ENCODE measurements at places on chromosomes 5 and 9. TPM values are rescaled to one million over a fixed set of nuclear protein-coding genes. Genes with fewer than 3 reads are reported as not detected.

Gene PRSS3
- not detected for total RNA-seq

Gene PCDHB13
- total RNA-seq: not detected

Gene EQTN
- total RNA-seq: not detected

Gene SPINK6
- not detected for total RNA-seq

Gene NEUROG1
- total RNA-seq: not detected

Gene OGN
- total RNA-seq: not detected

Gene TEK
- total RNA-seq: not detected

Gene ADGRV1
- total RNA-seq: not detected

Gene ROPN1L
- total RNA-seq: 1.4 TPM

Gene ZNF782
- total RNA-seq: 6.2 TPM

Gene SLIT3
- not detected for total RNA-seq

Gene ARL14EPL
- not detected for total RNA-seq

Gene PTAR1
- total RNA-seq: 68.4 TPM

Gene ADAM19
- 29.0 TPM for total RNA-seq

Gene OR1Q1
- not detected for total RNA-seq

- H3K4me3 ChIP-seq: no peak overlapping the region
- peaks cover 3% of the 10 kb centered on the region for H3K36me3 ChIP-seq
- DNase-seq: no peak
- no peaks in the 10 kb centered on the region for H3K4me1 ChIP-seq
- H3K27me3 ChIP-seq: peaks cover 38% of the 10 kb centered on the region
These were observed 18.6 kb upstream of the NKD2 start for GRCh38 chr5:989961-990530.

- DNase-seq: no peak
- no peaks in the 10 kb centered on the region for H3K36me3 ChIP-seq
- H3K27ac ChIP-seq: no peak overlapping the region
- H3K4me3 ChIP-seq: no peak overlapping the region
- no peaks in the 10 kb centered on the region for H3K27me3 ChIP-seq
These were observed 100.4 kb downstream of the ZNF354C start for GRCh38 chr5:179160584-179160983.

- H3K4me1 ChIP-seq: peaks cover 52% of the 10 kb centered on the region
- no peak overlapping the region for H3K4me3 ChIP-seq
- no peak overlapping the region for H3K27ac ChIP-seq
- no peak for DNase-seq
- H3K36me3 ChIP-seq: peaks cover 51% of the 10 kb centered on the region
These were observed 49.3 kb downstream of the MLLT3 start for GRCh38 chr9:20573023-20573422.

GRCh38 chr5:95035891-95036685 is 248.8 kb downstream of the MCTP1 start:
- no peaks in the 10 kb centered on the region for H3K36me3 ChIP-seq
- DNase-seq: no peak
- H3K4me3 ChIP-seq: no peak overlapping the region

- no peaks in the 10 kb centered on the region for H3K4me1 ChIP-seq
- no peak overlapping the region for H3K27ac ChIP-seq
- no peak for DNase-seq
- H3K36me3 ChIP-seq: no peaks in the 10 kb centered on the region
These were observed 52.4 kb downstream of the FAM170A start for GRCh38 chr5:119681734-119682133.

- no peaks in the 10 kb centered on the region for H3K27me3 ChIP-seq
- H3K36me3 ChIP-seq: peaks cover 45% of the 10 kb centered on the region
- no peak for DNase-seq
- no peak overlapping the region for H3K27ac ChIP-seq
- peaks cover 36% of the 10 kb centered on the region for H3K4me1 ChIP-seq
- H3K4me3 ChIP-seq: no peak overlapping the region
These were observed 107.8 kb downstream of the THBS4 start for GRCh38 chr5:80142996-80143395.

- H3K27me3 ChIP-seq: peaks cover 14% of the 10 kb centered on the region
- no peaks in the 10 kb centered on the region for H3K36me3 ChIP-seq
- DNase-seq: no peak
- no peaks in the 10 kb centered on the region for H3K4me1 ChIP-seq
These were observed 228.5 kb downstream of the ENC1 start for GRCh38 chr5:74412066-74412465.

DNA sequence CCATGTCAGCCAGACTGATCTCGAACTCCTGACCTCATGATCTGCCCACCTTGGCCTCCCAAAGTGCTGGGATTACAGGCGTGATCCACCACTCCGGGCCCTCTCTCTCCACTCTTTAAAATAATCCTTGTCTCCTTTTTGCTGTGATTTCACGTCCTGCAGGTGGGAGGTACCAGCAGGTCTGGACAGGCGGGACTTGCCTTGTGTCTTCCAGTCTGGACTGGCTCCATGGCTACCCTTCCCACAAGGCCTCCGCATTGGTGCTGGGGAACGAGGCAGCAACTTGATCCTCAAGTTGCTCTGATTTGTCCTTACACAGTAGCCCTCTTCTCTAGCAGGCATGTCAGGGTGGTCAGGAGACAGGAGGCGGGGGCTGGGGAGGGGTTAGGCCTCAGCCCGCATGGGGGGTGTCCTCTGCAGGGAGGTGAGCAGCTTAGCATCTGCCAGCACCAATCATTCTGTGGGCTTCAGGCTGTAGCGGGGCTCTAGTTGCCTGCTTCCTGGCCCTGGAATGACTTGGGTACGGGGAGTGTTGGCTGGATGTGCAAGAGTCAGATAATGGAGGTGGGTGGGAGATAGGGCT is 54.3 kb downstream of the TENT4A start:
- H3K4me1 ChIP-seq: peaks cover 13% of the 10 kb centered on the region
- H3K27ac ChIP-seq: no peak overlapping the region
- H3K36me3 ChIP-seq: no peaks in the 10 kb centered on the region
- H3K27me3 ChIP-seq: no peaks in the 10 kb centered on the region
- no peak for DNase-seq

- no peaks in the 10 kb centered on the region for H3K27me3 ChIP-seq
- no peaks in the 10 kb centered on the region for H3K36me3 ChIP-seq
These were observed 343.2 kb downstream of the ZNF608 start for GRCh38 chr5:124403281-124403680.

GRCh38 chr5:97297063-97297703 is 114.1 kb upstream of the RIOK2 start:
- no peaks in the 10 kb centered on the region for H3K27me3 ChIP-seq
- H3K4me3 ChIP-seq: no peak overlapping the region
- DNase-seq: no peak
- no peaks in the 10 kb centered on the region for H3K36me3 ChIP-seq
- H3K4me1 ChIP-seq: no peaks in the 10 kb centered on the region

- no peak for DNase-seq
- no peaks in the 10 kb centered on the region for H3K36me3 ChIP-seq
- H3K27ac ChIP-seq: no peak overlapping the region
- H3K4me3 ChIP-seq: no peak overlapping the region
- no peaks in the 10 kb centered on the region for H3K4me1 ChIP-seq
- H3K27me3 ChIP-seq: no peaks in the 10 kb centered on the region
These were observed 364.4 kb downstream of the CSNK1G3 start for GRCh38 chr5:123876276-123876790.

DNA sequence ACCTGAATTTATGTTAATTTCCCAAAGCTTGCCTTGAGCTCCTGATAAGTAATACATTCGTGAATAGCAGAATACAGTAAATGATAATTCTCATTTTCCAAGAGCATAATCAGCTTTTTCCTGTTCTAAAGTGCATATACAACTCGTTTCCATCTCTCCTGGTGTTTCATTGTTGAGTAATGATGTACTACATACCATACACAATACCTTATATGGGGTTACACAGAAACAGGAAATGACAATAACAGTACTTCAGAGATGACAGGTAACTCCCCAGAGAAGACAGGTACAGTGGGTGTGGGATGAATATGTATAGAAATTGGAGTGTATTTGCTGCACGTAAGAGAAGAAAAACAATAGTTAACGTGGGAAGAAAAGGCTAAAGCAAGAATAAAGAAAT is 287.1 kb downstream of the TENT4A start:
- no peaks in the 10 kb centered on the region for H3K27me3 ChIP-seq
- no peaks in the 10 kb centered on the region for H3K4me1 ChIP-seq
- no peak for DNase-seq

DNA sequence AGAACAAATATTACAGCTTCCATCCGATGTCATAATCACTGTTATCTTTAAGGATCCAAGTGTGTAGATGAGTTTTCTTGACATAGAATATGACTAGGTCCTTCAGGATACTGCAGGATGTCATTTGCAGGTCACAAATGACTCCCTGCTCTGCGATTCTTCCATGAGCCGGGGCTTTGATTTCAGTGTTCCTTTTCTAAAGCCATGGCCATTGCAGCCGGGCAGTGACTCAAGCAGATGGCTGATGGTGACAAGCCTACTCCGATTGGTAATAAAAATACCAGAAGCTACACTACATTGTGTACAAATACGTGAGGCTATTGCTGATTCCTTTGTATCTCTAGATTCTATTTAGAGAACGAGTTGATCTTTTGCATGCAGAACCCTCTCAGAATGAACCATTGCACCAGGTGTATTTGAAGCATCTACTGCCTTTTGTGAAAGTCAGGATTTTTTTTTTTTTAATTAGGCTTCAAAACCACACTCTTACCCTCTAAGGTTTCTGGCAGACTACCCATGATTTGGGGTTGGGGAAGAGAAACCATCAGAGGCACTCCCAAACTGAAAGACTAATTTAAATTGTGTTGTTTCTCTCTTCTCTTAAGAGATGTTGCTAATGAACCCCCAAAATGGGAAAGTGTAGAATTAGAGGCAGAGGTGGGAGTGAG is 271.0 kb upstream of the ADRA1B start:
- no peaks in the 10 kb centered on the region for H3K36me3 ChIP-seq
- H3K27me3 ChIP-seq: peaks cover 9% of the 10 kb centered on the region
- DNase-seq: no peak
- no peak overlapping the region for H3K27ac ChIP-seq
- H3K4me1 ChIP-seq: no peaks in the 10 kb centered on the region
- H3K4me3 ChIP-seq: no peak overlapping the region

DNA sequence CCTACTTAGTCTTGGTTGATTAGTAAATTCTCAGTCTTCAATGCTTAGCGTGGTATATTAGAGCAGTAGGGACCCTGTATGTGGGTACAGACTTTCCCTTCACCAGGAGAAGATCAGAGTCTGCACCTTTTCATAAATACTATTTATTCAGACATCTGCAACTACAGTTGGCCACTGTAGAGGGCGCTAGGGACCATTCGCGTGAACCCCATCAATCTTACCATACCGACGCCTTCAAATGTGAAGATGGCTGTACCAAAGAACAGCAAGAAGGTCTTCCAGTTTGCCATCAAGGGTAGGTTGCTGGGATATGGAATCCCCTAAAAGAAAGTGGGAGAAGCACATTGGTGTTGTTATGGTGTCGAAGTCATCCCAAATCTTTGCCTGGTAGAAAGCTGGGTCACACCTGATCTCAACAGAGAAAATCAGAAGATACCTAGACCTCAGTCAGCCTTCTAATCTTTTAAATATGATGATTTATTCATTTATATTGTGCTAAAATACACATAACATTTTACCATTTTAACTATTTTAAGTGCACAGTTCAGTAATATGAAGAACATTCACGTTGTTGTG is 19.1 kb downstream of the SLC36A3 start:
- peaks cover 9% of the 10 kb centered on the region for H3K27me3 ChIP-seq
- DNase-seq: no peak

DNA sequence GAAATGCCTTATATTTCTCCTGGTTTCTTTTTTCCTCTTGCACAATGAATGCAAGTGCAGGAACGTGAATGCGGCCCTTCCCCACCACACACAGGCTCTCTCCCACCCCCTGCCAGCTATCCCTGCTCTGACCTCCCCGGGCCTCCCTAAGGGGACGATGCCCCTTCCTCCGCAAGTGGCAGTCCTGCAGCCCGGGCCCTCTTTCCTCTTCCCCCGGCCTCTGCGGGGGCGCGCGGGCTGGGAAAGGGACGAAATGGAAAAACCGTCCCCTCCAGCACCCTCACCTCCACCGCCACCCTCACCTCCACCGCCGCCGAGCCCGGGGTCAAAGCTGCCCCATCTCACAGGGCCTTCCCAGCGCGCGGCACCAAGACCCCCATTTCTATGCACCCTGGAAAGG is 44.7 kb downstream of the GAS1 start:
- no peaks in the 10 kb centered on the region for H3K36me3 ChIP-seq
- H3K27me3 ChIP-seq: peaks cover 35% of the 10 kb centered on the region
- no peak overlapping the region for H3K27ac ChIP-seq
- H3K4me1 ChIP-seq: no peaks in the 10 kb centered on the region
- no peak overlapping the region for H3K4me3 ChIP-seq

DNA sequence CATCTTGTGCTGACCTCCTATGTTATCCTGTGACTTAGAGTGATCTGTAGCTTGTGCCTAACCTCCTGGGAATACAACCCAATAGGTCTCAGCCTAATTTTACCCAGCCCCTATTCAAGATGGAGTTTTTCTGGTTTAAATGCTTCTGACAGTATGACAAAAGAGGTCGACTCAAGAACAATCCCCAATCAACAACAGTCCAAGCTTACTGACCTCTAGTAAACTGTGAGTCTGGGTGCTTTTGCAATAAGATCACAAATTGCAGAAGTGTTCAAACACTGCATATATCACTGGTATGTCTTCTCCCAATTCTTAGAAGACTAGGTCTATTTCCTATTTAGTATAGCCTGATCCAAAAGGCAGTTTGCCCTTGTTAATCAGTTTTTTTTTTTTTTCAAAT is 323.5 kb upstream of the PTGER4 start:
- H3K27me3 ChIP-seq: no peaks in the 10 kb centered on the region
- peaks cover 2% of the 10 kb centered on the region for H3K36me3 ChIP-seq
- H3K27ac ChIP-seq: no peak overlapping the region
- no peak overlapping the region for H3K4me3 ChIP-seq
- no peak for DNase-seq

DNA sequence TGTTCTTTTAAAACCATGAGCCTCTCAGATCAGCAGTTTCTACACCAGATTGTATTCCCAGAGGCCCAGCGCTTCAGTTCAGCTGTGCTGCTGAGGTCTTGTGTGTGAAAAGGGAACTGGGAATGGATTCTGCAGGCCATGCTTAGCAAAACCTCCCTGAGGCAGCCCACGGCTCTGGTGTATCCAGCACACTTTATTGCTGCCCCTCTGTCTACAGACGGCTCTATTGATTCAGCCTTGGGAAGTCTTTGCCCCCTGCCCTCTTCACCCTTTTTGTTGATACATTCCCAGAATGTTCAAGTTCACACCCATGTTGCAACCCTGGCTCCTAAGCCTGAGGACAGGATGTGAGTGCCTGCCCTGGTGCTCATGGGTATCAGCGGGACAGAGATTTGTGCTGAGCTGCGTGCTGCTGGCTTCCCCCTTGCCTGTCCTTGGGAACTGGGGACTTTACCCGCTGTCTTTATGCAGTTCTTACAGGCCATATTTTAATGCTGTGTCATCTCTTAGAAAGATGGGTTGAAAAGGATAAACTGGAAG is 37.3 kb downstream of the ARHGAP26 start:
- H3K27ac ChIP-seq: no peak overlapping the region
- DNase-seq: no peak
- H3K36me3 ChIP-seq: peaks cover 3% of the 10 kb centered on the region
- peaks cover 13% of the 10 kb centered on the region for H3K4me1 ChIP-seq

DNA sequence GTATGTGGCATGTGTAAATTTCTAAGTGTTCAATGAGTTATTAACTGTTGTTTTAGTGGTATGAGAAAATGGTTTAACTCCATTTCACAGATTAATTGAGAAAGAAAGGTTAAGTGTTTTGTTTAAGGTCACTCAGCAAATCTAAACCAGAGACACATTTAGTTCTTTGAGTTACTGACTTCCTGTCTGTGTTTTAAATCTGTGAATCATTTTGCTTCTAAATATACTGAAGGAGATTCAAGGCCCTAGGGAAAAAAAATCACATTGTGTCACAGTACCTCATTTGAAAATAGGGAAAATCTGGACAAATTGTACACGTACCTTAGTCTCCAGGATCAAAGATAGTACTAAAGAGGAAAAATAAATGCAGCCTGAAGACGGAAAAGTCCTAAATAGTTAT is 368.2 kb downstream of the TMEM161B start:
- H3K27ac ChIP-seq: no peak overlapping the region
- H3K27me3 ChIP-seq: no peaks in the 10 kb centered on the region
- H3K4me1 ChIP-seq: no peaks in the 10 kb centered on the region
- no peak for DNase-seq
- no peak overlapping the region for H3K4me3 ChIP-seq

Measured in activated naive CD8-positive, alpha-beta T cell treated with anti-CD3 and anti-CD28 coated beads, Interleukin-2, amount 10 ng/mL, durations not matched to agents 7 days and 5 days (primary cell).